ENCODE measurements at places on chromosomes 11 and 22. TPM values are rescaled to one million over a fixed set of nuclear protein-coding genes. Genes with fewer than 3 reads are reported as not detected.

DNA sequence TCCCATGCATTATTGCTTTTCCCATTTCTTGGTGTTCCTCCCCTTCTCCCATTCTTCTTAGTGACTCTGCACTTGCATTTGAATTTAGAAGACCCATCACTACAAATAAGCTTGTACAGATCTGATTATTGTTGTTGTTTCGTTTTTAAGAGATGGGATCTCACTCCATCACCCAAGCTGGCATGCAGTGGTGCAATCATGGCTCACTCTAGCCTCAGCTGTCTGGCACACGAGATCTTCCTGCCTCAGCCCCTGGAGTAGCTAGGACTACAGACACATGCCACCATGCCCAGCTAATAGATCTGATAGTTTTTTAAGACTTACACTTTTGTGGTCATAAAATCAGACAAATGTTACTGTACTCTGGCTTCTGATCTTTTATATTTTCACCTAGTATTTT, 252.1 kb downstream of the DDX10 start:
- DNase-seq, result no peak

DNA sequence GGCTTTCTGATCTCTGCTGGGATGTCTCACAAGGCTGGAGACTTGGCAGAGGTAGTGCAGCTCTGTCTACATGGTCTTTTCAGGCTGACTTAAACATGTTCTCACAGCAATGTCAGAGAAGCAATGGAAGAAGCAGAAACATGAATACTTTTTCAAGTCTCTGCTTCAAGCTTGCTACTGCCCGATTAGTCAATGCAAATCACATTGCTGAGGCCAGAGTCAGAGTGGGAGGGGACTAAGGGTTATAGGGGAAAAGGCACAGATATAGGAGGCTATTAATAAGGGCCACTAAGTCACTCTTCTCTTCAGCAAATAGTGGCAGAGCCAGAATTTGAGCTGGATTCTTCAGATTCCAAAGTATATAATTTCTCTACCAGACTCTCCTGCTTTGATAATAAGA, 390.5 kb downstream of the TMEM135 start:
- DNase-seq, result no peak

The ALX4 gene
- total RNA-seq, result 0.03 TPM

- DNase-seq, result no peak
Measured at GRCh38 chr11:121553806-121554205, 101.0 kb upstream of the SORL1-AS1 start.
